ENCODE measurements at places on chromosomes 7 and 10. TPM values are rescaled to one million over a fixed set of nuclear protein-coding genes. Genes with fewer than 3 reads are reported as not detected.

DNA sequence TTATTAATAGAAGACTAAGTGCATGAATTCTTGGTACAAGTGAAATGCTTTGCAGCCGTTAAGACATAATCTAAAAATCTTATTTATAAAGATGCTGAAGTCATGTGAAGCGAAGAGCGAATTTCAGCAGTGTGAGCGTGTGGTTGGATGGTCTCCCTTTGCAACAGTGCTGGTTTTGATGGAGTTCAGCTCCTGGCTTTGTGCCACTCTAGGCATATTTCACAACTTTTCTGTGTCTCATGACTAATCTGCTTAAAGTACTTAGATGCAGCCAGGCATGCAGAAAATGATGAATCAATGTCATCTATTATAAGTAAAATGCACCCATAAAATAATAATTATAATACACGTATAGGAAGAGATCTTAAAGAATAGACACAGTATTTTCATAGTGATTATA lies 107.2 kb upstream of the TCERG1L start:
- no peak overlapping the region for H3K4me3 ChIP-seq
- H3K36me3 ChIP-seq: no peaks in the 10 kb centered on the region
- no peaks in the 10 kb centered on the region for H3K27me3 ChIP-seq
- no peaks in the 10 kb centered on the region for H3K4me1 ChIP-seq
- H3K27ac ChIP-seq: no peak overlapping the region

- DNase-seq: no peak
- no peak overlapping the region for H3K4me3 ChIP-seq
- H3K27me3 ChIP-seq: no peaks in the 10 kb centered on the region
- no peak overlapping the region for H3K27ac ChIP-seq
Observed at GRCh38 chr7:12322284-12322902, 81.3 kb downstream of the VWDE start.

GRCh38 chr10:132137111-132138072 lies 49.4 kb upstream of the DPYSL4 start:
- DNase-seq: no peak
- H3K27ac ChIP-seq: no peak overlapping the region
- H3K4me1 ChIP-seq: no peaks in the 10 kb centered on the region
- H3K4me3 ChIP-seq: no peak overlapping the region
- H3K36me3 ChIP-seq: no peaks in the 10 kb centered on the region
- no peaks in the 10 kb centered on the region for H3K27me3 ChIP-seq

DNA sequence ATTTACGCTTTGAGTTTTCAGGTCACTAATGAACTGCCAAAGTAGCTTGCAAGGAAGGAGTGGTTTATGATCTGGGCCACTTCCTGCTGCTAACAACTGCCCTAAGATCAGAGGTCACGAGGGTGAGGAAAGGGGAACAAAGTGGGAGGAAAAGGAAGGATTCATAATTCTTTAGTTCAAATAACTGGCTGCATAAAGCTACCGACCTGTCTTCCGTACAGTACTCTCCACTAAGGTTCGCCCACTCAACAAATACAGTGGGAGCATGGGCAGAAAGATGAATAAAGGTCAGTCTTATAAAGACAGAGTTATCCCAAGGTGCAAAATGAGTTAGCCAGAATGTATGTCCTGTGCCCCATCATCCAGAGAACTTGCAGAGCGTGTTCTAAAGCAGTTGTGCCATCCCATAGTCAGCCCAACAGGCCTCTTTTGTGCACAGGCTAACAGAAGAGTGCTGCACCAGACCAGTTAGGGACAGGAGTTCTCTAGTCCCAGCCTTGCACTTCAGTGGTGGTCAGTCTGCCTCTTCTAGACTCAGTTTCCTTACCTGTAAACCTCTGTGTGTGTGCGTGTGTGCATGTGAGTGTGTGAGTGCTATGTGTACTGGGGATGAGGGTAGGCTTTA lies 65.9 kb downstream of the CREB3L2 start:
- H3K27me3 ChIP-seq: no peaks in the 10 kb centered on the region
- DNase-seq: no peak
- no peaks in the 10 kb centered on the region for H3K36me3 ChIP-seq
- H3K4me1 ChIP-seq: peaks cover 82% of the 10 kb centered on the region
- H3K27ac ChIP-seq: peak overlapping the region; percentile 70
- H3K4me3 ChIP-seq: peak overlapping the region; percentile 57

- peaks cover 13% of the 10 kb centered on the region for H3K4me1 ChIP-seq
- H3K27ac ChIP-seq: peak within 1 kb of the TSS; percentile 64
- DNase-seq: peak; percentile 21
- H3K36me3 ChIP-seq: no peaks in the 10 kb centered on the region
Observed at GRCh38 chr10:100009793-100010676, at the start of gene DNMBP. Gene DNMBP (minus strand): TSS chr10:100009947. CDS start chr10:99972124, 37,823 bp downstream.

- H3K27me3 ChIP-seq: no peaks in the 10 kb centered on the region
- H3K4me3 ChIP-seq: no peak overlapping the region
- DNase-seq: no peak
- H3K27ac ChIP-seq: no peak overlapping the region
- H3K36me3 ChIP-seq: no peaks in the 10 kb centered on the region
Observed at GRCh38 chr10:43980313-43980712, 331.6 kb upstream of the ZNF32 start.

DNA sequence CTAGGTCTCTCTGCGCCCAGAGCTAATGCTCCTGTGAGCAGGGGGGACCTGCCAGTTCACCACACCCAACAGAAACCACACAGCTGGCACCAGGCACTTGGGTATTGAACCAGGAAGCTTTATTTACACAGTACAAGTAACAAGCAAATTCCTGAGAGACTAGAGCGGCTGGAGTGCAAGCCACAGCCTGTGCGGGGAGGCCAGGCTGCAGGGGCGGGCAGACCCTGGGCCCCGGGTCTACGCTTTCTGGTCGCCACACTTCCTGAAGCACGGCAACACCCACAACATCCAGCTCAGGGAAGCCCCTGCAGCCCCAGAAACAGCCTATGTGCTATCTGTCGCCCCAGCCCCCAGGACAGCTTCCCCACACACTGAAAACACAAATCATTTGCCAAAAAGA lies 125.0 kb downstream of the FAM53B start:
- no peak overlapping the region for H3K4me3 ChIP-seq
- peaks cover 9% of the 10 kb centered on the region for H3K4me1 ChIP-seq
- H3K27me3 ChIP-seq: no peaks in the 10 kb centered on the region
- H3K27ac ChIP-seq: no peak overlapping the region
- DNase-seq: no peak

DNA sequence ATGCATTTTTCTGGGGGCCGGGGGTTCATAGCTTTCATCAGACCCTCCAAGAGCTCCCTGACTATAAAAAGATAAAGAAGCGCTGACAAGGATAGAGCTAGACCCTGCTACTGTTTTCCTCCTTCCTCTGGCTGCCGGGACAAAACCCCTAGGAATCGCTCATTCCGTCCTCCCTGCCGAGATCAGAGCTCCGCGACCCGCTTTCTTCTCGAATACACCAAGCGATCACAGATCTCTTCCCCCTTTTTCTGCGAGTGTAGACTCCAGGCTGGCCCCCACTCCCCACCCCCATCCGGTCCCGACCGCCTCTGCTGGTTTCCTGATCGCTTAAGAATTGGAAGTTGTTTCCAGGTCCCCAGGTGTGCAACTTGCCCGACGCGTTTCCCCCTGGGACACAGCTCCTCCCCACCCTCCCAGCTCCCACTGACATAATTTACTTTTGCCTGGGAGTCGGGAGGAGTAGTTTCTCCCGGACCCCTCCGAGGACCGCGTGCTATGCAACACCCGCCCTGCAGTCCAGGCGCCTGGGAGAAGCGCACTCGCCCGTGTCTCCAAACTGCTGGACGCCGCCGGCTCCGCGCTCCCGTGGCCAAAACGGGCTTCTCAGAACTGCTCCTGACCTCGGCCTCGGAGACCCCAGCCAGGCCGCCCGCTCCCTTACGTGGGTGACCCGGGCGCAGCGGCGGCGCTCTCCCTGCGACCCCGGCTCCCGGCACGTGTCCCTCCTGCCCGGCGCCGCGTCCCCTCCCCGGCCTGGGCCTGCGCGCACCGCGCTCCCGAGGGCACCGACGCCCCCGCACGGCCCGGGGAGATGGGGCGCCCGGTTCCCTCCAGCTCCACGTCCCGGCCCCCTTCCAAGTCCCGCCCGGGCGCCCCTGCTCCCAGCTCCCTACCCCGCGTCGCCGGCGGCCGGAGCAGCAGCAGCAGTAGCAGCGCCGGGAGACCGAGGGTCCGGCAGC lies 552 bp downstream of the IL15RA start:
- no peak for DNase-seq
- peak overlapping the region; percentile 92 for H3K4me3 ChIP-seq
- peaks cover 18% of the 10 kb centered on the region for H3K4me1 ChIP-seq
- H3K27ac ChIP-seq: peak overlapping the region; percentile 85

DNA sequence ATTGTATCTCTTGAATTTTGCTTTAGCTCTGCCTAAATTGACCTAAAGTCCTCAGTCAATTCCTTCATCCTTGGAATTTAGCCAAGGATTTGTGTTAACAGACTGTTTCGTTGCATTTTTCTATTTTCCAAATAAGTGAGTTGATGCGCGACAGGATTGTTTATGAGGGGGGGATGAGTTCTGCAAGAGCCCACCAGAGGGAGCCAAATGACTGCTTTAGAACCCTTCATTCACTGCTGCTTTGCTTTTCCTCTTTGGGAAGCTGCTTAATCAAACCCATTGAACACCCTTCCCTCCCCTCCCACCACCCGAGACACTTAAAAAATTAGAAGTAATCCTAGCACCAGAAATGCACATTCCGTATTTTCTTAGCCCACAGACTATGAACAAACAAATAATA lies 33.7 kb upstream of the PTF1A start:
- H3K27ac ChIP-seq: no peak overlapping the region
- H3K27me3 ChIP-seq: no peaks in the 10 kb centered on the region
- DNase-seq: no peak
- no peaks in the 10 kb centered on the region for H3K4me1 ChIP-seq

DNA sequence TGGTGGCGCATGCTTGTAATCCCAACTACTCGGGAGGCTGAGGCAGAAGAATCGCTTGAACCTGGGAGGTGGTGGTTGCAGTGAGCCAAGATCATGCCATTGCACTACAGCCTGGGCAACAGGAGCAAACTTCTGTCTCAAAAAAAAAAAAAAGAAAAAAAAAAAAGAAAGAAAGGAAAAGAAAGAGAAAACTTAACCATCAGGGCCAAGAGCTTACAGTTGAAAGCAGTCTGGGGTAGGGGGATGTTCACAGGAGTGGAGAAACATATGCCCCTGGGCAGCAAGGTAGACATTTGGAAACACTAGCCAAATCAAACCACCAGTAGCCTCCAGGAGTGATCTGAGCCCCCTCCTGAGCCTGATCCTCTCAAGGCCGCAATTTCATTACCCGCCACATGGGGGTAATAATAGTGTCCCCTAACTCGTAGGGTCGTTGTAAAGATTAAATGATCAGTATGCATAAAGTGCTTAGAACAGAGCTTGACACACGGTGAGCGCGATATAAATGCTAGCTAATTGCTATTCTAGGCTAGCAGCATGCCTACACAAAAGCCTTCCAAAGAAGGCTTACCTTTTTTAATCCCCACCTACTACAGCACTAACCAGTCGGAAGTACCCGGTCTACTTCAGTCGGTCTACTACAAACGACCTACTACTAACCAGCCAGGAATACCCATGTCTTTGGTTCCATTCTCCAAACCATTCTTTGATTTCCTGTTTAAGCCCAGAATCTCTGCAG lies 274.3 kb upstream of the NEBL start:
- H3K27ac ChIP-seq: no peak overlapping the region
- no peaks in the 10 kb centered on the region for H3K36me3 ChIP-seq
- H3K27me3 ChIP-seq: no peaks in the 10 kb centered on the region
- H3K4me1 ChIP-seq: peaks cover 6% of the 10 kb centered on the region

- peaks cover 12% of the 10 kb centered on the region for H3K4me1 ChIP-seq
- H3K27me3 ChIP-seq: no peaks in the 10 kb centered on the region
- H3K36me3 ChIP-seq: peaks cover 2% of the 10 kb centered on the region
- DNase-seq: no peak
- H3K27ac ChIP-seq: no peak overlapping the region
Observed at GRCh38 chr7:111741811-111742240, 179.5 kb upstream of the IMMP2L start.

- no peak for DNase-seq
- H3K4me1 ChIP-seq: no peaks in the 10 kb centered on the region
- no peaks in the 10 kb centered on the region for H3K36me3 ChIP-seq
- no peak overlapping the region for H3K27ac ChIP-seq
- no peaks in the 10 kb centered on the region for H3K27me3 ChIP-seq
Observed at GRCh38 chr7:88300401-88300945, 6.2 kb downstream of the STEAP4 start.

- no peak overlapping the region for H3K27ac ChIP-seq
- DNase-seq: no peak
- H3K4me3 ChIP-seq: no peak overlapping the region
Observed at GRCh38 chr10:124611738-124612137, 132.4 kb downstream of the FAM53B start.

GRCh38 chr7:134368851-134369544 lies 52.3 kb upstream of the SLC35B4 start:
- no peaks in the 10 kb centered on the region for H3K36me3 ChIP-seq
- no peak overlapping the region for H3K27ac ChIP-seq
- DNase-seq: no peak
- no peaks in the 10 kb centered on the region for H3K27me3 ChIP-seq

DNA sequence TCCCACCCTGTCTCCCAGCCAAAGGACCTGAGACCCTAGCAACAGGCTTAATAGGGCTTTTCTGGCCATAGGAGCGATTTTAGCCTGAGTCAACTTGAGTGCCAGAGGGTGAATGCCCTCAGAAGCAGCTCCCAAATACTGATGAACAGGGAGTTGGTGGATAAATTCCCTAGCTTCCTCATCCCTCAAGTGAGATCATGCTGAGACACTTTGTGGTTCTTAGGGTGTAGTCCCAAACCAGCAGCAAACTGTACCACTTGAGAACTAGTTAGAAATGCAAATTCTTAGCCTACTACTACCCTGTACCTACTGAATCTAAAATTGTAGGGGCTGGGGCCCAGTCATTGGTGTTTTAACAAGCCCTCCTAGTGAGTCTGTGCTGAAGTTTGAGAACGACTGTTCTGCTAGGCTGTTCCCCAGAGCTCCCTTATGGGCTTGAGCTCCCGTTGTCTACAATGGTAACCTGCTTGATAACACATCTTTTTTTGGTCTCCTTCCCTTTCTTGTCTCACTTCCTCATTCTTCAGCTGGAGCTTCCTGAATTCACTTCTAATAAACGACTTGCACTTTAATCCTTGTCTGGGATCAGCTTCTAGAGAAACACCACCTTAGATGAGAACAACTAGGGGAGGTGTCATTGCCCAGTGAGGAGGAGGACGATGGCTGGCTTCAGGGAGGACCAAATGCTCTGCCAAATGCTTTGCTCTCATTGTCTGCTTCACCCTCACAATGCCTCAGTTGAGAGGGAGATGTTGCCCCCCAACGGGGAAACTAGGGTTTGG lies 18.2 kb upstream of the CDH23 start:
- H3K27me3 ChIP-seq: no peaks in the 10 kb centered on the region
- no peak overlapping the region for H3K4me3 ChIP-seq
- no peaks in the 10 kb centered on the region for H3K36me3 ChIP-seq
- no peak for DNase-seq

POLR3A gene
- 12.3 TPM for total RNA-seq

CPA4 gene
- not detected for total RNA-seq

OPN4 gene
- total RNA-seq: not detected

SPDYE8 gene
- total RNA-seq: not detected

NUDT13 gene
- total RNA-seq: 0.68 TPM

ITGB8 gene
- 11.9 TPM for total RNA-seq

GIMAP4 gene
- total RNA-seq: 12.3 TPM

PDE6C gene
- not detected for total RNA-seq

AMZ1 gene
- total RNA-seq: 3.7 TPM

CCDC3 gene
- 127 TPM for total RNA-seq

FAM25C gene
- not detected for total RNA-seq

C7orf33 gene
- not detected for total RNA-seq

Measured in thoracic aorta (tissue), 2 donors.